ENCODE measurements at places on chromosomes 11 and 22.

DNA sequence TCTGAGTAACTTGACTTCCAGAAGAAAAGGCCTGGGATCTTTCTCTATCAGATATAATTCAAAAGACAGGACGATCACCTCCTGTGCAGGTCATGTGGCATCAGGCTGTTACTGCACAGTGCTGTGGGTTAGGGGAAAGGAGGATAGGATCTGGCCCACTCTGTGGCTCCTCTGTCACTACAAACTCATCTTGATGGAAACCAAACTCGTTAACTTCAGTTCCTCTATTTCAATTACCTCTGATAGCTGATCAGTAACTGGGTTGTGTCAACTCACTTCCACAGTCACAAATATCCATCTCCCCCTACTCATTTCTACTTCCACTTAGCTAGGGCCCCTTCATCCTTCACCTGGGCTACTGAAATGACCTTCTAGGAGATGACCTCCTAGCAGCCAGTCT is 95.2 kb downstream of the RCN1 start:
- DNase-seq = no peak

GRCh38 chr11:65445101-65445603 is 22.6 kb downstream of the NEAT1 start:
- no peak for DNase-seq

DNA sequence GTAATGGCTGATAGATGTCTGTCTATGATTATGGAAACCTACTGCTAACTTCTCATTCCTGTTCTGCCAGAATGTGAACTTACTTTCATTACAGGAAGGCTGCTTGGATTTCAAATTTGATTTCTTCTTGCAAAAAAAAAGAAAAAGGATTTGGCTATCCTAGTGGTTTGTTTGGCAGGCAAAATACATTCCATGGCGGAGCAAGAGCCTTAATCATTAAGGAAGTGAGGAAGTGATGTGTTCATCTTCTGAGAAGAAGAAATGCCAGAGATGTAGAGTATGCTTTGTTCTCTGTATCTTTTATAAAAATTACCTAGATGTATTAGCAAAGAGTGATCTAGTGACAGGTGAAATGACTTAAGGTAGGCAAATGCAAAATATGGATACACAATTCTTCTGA is 356.3 kb downstream of the SOX6 start:
- DNase-seq = no peak

DNA sequence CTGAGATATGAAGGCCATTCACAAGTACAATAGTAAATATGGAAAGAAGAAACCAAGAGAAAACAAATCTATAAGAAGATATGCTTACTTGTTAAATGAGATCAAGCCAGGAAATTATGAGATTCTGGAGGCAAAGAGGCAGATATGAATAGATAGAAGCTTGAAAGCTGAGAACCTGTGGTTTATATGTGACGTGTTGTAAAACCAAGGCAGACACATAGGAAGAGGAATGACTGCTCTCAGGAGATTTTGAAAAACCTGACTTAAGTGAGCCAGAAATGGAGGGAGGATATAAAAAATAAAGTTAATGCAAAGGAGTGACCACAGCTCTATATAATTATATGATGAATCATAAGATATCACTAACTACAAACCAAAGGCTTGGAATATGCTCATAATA is 1160.5 kb upstream of the CNTN5 start:
- no peak for DNase-seq

- no peak for DNase-seq
These were observed 2.8 kb downstream of the CD82 start for GRCh38 chr11:44568331-44568657.

DNA sequence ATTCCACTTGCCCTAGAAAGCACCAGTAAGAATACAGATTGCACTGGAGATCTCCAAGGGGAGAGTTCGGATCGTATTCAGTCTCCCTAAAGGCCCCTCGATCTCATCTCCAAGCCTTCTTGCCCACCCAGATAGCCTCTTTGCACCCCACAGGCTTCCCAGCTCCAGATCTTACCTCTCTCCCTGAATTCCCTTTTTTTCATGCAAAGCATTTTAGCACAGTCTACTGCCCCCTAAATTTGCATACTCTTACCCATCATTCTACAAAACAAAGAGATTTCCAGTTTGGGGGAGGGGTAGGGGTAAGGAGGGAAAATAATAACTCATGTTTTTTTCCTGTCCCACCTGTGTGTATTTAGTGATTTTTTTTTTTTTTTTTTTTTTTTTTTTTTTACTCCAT is 105.2 kb downstream of the NAV2 start:
- no peak for DNase-seq

DNA sequence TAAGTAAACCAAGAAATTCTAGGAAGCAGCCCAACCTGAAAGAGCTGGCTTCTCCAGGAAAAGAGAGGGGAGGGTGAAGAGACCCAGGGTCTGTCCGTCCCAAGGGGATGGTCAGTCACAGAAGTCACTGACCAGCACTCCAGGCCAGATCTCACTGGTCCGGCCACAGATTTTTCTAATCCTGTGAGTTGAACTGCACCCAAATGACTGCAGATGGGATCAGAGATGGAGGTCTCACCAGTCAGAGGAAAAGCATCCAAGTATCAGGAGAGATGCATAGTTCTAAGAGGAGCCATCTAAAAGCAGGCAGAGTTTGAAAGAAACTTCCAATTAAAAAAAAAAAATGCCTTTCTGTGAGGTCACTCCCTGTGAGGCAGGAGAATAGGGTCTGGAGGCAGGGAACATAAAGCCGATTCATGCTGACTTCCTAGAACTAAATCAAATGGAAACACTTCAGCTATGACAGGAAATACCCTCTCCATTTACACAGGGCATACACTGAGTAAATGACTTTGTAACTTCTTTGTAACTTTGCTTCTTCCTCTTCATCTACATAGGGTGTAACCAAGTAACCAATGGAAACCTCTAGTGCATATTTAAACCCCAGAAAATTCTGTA is 144.5 kb downstream of the CCDC34 start:
- DNase-seq = peak; percentile 44

GRCh38 chr22:50544078-50544745 is 1.5 kb upstream of the KLHDC7B start:
- no peak for DNase-seq

DNA sequence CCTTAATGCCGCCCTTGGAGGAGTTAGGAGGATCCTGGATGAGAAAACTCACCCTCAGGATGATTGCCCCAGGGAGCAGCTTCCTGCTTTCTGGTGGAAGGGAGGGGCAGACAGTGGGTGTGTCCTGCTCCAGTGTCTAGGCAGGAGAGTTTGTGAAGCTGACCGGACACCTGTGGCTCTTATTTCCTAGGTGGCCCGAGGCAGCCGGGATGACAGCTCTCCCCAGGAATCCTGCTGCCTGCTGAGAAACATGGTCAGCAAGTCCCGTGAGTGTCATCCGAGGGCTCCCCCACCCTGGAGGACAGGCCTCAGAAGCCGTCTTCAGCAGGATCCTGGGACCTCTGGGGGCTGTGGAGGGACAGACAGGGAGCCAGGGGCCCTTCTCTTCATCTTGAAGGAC is 50.4 kb downstream of the ST3GAL4 start:
- no peak for DNase-seq

DNA sequence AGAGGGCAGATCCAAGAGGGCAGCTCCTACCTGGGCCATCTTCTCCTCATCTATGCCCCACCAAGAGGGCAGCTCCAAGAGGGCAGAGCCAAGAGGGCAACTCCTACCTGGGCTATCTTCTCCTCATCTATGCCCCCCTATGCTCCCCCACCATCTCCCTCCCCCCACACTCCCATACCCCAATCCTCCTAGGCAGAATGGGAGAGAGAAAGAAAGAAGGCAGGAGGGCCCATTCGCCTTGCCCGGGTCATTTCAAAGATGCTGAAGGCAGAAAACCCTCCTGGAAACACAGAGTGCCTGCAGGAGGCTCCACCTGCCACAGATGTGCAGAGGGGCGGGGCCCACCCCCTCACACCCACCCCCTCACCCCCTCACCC is 78.5 kb downstream of the BUD13 start:
- DNase-seq = no peak

DNA sequence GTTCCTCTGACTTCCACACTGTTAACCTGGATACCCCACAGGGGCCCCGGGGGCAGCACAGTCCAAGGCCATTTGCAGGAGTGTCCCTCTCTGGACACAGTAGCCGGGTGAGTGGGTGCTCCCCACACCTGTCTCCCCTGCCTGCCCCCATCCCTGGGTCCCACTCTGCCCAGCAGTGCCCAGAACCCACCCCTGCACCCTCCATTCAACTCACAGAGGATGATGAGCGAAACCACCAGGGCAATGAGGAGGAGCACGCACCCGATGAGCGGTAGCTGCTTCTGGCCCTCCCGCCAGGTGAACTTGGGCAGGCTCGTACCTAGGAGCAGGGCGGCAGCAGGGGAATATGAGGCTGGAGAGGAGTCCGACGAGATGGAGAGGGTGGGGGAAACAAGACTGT is 12.2 kb downstream of the TMPRSS13 start:
- DNase-seq = no peak

DNA sequence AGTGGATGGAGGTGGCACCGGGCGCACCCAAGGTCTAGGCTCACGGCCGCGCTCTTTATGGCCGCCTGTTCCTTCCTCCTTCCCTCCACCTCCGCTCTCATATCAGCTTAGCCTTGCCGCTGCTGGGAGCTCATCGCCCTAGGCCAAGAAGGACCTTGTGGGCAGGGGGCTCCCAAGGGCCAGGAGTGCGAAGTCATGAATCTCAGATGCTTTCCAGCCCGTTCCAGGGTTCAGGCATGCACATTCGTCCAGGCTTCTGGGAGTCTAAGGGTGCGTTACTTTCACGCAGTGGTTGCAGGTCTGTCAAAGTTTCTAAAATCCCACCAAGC is 4.1 kb upstream of the GALR3 start:
- DNase-seq = no peak

DNA sequence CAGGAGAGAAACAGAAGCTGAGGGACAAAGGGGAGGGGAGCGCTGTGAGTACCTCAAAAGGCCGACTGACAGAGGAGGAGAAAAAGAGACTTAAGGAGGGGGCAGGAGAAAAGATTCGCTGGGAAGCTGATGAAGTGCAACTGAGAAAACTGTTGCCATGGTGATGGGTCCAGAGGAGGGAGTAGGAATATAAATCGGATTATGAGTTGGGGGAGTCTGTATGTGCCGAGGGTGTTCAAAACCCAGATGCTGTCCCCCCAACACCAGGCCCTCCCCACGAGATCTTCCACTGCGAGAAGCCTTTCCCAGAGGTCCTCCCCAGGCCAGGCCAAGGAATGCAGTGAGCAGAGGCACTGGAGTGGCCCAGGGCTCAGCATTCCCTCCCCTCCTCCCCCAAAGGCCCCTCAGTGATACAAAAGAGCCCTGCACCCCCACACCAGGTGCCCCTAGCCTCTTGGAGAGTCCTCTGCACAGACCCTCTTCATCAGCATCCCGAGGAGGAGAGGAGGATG is 13.7 kb upstream of the BCL9L start:
- DNase-seq = no peak

- no peak for DNase-seq
These were observed 3.2 kb upstream of the PRR5 start for GRCh38 chr22:44698531-44699421.

GRCh38 chr11:13388741-13389140 is 74.3 kb downstream of the BTBD10 start:
- no peak for DNase-seq

DNA sequence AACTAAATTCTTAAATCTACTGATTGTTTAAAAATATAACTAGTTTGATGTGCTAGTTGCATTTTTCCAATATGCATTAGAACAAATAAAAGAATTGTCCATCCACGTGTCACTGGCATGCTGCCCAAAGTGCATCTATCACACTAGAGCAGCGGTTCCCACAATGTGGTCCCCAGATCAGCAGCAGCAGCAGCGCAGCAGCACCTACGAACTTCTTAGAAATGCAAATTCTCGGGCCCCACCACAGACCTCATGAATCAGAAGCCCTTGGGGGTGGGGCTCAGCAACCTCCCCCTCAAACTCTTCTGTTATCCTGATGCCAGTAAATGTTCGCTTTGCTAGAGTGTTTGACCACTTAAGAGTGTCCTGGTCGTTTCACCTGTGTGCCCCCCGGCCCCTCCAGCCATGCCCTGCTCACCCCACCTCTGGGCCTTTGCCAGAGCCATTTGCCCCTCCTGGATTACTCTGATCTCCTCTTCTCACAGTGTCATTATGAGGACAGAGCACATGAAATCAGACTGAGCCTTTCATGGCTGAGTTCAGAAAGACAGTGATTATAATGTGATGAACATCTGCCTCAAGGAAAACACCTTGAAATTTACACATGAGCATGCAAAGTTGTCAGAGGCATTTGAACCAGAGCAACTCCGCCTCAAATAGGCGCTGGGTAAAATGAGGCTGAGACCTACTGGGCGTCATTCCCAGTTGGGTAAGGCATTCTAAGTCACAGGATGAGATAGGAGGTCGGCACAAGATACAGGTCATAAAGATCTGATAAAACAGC is 12.6 kb upstream of the VSIG10L2 start:
- no peak for DNase-seq

DNA sequence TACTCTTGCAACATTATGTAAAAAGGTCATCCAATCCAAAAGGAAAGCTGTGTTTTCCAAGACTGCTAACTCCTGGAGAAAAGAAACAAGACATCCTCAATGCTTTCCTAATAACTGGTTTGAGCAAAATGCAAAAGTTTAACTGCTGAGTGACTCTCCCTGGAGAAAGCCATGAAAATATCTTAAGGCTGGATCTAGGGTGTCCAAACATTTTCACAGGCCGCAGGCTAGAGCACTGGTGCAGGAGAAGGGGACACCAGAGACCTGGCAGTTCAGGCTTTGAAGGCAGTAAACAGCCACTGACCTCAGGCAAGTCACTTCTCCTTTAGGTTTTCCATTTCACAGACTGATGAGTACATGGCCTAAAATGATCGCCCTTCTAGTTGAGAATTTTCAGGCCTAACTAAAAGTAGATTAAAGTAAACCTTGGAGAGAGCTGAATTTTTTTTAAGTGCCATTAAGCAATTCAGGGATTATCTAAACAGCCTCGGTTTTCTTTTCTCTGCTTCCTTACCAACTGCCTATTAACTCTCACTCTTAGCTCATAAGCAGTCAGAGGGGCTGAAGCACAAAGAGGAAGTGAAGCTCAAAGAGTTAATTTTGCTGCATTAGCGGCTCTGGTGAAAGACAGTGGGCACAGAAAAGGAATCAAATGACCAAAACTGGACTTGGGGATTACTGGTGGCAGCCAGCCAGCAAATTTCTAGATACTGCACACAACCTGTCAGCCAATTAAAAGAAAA is 2.3 kb downstream of the CHKA start:
- DNase-seq = no peak

DNA sequence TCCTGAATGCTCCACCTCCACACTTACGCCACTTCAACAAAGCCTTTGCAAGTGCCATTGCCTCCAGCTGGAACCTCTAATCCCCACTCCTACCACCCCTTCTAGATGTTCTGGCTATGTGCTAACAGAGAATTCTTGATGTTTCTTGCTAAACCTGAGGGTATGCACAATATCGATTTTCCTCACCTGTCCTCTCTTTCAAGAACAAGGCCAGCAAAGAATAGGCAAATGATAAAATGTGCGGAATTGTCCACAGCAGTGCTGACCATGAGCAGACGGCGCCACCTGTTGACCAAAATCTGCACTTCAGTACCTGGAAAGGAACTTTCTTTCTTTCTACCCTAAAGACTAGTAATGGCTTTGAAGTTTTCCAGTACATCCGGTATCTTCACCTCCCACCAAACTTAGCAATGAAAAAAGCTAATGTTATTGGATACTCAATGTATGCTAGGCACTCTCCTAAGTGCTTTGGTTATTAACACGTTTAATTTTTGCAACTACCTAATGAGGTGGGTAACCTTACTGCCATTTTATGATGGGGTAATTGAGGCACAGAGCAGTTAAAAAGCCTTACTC is 3.4 kb downstream of the TIMM10 start:
- DNase-seq = no peak

All from H54 (cell line).